ENCODE measurements at places on chromosomes 12 and 14. TPM values are rescaled to one million over a fixed set of nuclear protein-coding genes. Genes with fewer than 3 reads are reported as not detected.

Gene VWF
- 531 TPM for total RNA-seq

Gene BICDL1
- total RNA-seq, result not detected

Gene RAPGEF3
- 29.5 TPM for total RNA-seq

Gene LHX5
- not detected for total RNA-seq

Gene DAO
- not detected for total RNA-seq

Gene SELPLG
- not detected for total RNA-seq

Gene NID2
- total RNA-seq, result 5.5 TPM

Gene VPS29
- total RNA-seq, result 78.0 TPM

Gene NFATC4
- total RNA-seq, result 21.8 TPM

Gene AJUBA
- total RNA-seq, result 53.6 TPM

Measured in epithelial cell of umbilical artery (primary cell).